ENCODE measurements at places on chromosomes 6 and 20.

- no peak for DNase-seq
Observed at GRCh38 chr6:14704383-14705271, 541.2 kb upstream of the JARID2 start.

- peak; percentile 95 for DNase-seq
Observed at GRCh38 chr6:298233-299103, 6.2 kb downstream of the DUSP22 start.

GRCh38 chr6:99349171-99350141, at the start of gene FAXC:
TSS of gene FAXC (minus strand) at chr6:99349674. CDS start at chr6:99349372, 302 bp downstream.
- peak; percentile 33 for DNase-seq

DNA sequence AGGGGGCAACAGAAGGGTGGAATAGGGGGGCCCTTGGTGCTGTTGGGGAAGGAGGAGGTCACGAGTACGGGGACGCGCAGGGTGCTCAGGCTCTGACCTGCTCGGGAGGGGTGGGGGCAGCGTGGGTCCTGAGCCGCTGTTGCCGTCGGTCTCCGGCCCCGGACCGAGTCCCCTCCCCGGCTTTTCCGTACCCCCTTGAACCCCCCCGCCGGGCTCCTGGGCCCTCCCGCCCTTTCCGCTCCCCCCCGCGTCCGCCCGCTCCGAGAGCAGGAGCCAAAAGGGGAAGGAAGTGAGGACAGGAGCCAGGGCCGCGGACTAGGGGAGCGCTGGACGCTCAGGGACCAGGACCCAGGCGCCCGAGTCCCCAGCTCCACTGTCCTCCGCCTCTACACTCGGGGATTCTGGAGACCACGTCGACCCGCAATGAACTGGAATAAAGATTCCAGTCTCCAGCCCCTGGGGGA, at the start of gene RGL2:
Gene RGL2 (minus strand): TSS at position 170 of the 464 bp plus-strand sequence. CDS start 332 bp downstream, outside the sequence.
- DNase-seq, result no peak

- no peak for DNase-seq
Observed at GRCh38 chr6:88105741-88106340, 58.2 kb downstream of the SPACA1 start.

GRCh38 chr6:5084360-5084780, 771 bp upstream of the PPP1R3G start:
- DNase-seq, result no peak

- DNase-seq, result no peak
Observed at GRCh38 chr6:146358431-146359046, 185.1 kb upstream of the RAB32 start.

DNA sequence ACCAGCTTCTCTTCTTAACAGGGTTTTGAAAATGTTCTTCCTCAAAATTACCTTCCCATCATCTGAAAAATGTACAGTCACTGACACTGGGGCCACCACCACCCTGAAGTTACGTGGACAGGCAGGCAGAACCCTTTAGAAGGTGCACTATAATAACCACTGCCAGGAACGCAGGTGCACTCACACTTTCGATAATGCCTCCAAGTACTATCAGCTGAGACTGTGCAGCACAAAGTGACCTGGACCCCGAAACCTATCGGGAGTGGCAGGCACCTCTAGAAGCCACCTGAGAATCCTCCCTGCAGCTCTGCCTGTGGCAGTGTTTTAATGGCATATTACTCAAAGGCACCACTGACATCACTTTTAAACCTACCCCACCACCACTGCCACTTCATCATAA, 66.4 kb downstream of the TRERF1 start:
- DNase-seq, result no peak

GRCh38 chr20:33781133-33781532, 30.0 kb upstream of the CHMP4B start:
- no peak for DNase-seq
